ENCODE measurements at places on chromosomes 13 and 19.
A peak's percentile ranks its signal among the peaks of the same experiment; 100 is the strongest.

DNA sequence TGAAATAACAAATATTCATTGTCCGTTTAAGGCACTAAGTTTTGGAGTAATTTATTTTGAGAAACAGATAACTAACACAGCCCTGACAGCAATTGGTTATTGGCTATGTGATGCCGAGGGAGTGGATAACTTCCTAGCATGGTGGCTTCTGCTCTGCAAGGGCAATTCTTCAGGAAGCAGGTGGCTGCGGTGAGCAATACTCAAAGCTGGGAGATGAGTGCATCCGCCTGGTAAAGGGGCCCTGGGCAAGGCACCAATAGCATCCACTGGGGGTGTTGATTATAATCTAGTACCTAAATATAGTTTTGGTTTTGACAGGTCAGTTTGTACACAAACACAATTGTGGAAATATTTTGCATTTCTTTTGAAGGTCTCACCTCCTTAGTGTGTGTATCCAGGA is 41.0 kb downstream of the CCDC70 start:
- DNase-seq: no peak

DNA sequence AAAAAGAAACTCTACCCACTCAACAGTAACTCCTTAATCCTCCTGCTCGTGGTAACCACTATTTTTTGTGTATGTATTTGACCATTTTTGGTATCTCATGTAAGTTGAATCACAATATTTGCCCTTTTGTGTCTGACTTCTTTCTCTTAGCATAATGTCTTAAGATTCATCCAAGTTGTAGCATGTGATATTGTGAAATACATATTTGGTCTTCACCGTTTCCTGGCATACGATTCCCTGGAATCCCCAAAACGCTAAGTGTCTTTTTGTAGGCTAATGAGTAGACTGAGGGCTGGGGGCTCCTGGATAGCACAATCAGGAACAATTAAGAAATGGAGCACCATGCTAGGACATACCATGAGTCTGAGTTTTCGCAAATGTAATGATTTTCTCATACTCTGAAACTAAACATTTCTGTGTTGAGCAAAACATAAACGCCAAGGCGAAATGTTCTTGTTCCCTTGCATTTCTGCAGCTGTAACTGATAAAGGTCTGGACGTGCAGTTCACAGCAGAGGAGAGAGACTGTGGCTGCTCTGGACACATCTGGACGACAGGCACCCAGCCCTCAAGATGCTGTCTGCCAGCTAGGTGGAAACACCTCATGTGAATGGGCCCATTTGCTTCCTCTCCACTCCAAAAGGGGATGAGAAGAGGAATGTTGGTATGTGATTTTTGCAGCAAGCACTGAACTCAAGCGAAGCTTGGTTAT is 38.4 kb downstream of the BRD4 start:
- no peak for DNase-seq

DNA sequence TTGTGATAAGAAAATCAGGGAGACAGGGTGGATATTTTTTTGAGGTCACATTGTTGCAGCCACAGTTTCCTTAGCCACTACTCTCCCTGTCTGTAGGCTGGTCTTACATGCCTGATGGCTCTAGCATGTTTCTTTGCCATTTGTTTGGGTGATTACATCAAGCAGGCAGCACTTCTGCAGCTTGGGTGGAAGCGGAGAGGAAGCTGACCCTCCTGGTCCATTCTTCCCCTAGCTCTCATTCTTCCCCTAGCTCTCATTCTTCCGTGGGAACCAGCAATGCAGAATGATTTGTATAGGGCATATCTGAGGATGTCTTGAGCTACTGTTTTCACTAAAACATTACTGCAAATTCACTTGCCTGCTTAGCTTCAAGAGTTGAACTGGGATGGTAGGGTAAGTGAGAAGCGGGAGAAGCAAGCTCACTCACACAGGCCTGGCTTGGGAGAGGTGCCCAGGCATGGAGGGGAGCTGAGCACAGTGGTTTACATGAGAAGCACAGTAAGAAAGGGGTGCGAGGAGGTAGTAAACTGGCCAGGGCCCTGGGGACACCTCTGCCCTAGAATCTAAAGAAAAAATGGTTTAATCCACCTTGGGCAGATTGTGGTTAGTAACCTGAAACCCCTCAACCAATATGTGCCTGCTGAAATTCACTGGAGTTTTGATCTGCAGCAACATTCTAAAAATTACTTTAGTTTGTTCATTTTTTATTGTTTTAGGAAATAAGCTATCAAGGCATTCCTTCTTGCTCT is 538.9 kb downstream of the RFC3 start:
- DNase-seq: no peak

DNA sequence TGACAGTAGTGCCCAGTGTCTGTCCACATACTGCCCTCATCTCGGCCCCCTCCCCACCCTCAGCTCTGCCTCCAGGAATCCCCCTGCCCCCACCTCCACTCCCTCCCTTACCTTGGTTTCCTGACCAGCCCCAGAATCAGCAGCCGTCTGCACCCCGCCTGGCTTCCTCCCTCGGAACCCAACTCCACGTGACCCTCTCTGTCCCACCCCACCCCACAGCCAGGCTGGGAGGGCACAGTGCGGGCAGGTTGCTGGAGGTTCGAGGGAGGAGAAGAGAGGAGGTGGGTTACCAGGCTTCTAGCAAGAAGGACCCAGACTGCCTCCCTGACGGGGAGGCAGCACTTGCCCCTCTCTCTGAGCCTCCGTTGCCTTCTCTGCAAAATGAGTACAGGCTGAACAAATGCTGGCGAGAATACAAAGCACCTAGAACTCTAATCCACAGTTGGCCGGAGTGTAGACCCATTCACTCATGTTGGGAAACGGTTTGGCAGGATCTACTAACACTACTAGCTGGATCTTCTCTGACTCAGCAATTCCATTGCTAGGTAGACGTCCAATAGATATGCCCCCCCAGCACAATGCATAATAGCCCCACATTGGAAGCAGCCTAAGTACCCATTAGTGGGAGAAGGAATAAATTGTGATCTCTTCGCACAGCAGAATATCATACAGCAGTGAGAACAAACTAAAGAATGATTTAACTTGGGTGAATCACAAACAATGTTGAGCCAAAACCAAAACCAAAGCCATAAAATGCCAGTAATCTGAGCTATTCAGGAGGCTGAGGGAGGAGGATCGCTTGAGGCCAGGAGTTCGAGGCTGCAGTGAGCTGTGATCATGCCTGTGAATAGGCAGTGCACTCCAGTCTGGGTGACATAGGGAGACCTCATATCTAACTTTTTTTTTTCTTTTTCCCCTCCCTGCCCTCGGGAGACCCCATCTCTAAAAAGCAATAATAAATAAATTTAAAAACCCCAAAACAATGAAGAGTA is at the start of gene RASAL3:
TSS of gene RASAL3 (minus strand) at position 151 of the 992 bp plus-strand sequence. CDS start 186 bp downstream, outside the sequence.
- DNase-seq: no peak

DNA sequence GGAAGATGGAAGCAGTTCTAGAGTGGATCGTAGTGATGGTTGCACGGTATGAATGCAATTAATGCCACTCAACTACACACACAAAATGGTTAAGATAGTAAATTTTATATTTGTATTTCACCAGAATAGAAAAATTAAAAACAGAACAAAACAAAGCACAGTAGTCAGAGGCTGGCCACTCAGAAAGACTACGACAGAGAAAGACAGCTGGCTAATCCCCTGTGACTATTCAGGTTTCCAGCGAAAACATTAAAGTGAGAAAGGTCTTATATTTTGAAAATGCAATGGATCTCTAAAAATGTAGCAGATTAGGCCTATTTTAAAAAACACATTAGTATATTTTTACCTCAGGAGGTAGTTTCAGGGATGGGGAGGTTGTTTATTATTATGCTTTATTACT is 131.3 kb upstream of the POSTN start:
- no peak for DNase-seq

DNA sequence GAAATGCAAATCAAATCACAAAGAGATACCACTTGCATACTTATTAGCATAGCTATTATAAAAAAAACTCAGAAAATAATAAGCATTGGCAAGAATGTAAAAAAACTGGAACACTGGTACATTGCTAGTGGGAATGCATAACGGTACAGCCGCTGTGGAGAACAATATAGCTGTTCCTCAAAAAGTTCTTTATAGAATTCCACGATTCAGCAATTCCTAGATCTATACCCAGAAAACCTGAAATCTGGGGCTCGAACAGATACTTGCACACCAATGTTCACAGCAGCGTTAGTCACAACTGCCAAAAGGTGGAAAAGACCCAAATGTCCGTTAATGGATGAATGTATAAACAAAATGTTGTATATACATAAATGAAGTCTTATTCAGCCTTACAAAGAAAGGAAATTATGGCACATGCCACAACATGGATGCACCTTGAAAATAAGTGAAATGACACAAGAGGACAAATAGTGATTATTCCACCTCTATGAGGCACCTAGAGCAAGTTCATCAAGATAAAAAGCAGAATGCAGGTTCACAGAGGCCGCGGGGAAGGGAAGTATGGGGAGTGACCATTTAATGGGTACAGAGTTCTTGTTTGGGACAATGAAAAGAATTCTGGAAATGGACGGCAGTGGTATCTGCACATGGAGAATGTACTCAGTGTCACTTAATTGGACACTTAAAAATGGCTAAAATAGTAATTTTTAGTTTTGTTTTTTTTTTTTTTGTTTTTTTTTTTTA is 107.2 kb downstream of the USP12 start:
- DNase-seq: no peak

DNA sequence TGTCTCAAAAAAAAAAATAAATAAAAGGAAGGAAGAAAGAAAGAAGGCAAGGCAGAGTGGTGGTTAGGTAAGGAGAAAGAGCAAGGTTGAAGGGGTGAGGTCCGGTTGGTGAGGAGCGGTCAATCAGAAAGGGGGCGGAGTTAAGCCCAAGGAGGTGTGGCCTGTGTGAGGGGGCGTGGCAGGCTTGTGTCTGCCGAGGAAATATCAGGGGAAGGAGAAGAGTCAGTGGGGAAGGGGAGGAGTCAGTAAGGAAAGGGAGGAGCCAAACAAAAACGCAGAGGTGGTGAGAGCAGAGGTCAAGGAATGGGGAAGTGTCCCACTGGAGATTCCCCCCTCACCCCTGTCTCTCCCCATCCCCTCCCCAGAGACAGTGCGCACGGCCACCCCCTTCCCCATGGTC is 5.9 kb downstream of the CACNG7 start:
- peak; percentile 85 for DNase-seq

- no peak for DNase-seq
These were observed 32.2 kb upstream of the USP12 start for GRCh38 chr13:27203854-27204253.

DNA sequence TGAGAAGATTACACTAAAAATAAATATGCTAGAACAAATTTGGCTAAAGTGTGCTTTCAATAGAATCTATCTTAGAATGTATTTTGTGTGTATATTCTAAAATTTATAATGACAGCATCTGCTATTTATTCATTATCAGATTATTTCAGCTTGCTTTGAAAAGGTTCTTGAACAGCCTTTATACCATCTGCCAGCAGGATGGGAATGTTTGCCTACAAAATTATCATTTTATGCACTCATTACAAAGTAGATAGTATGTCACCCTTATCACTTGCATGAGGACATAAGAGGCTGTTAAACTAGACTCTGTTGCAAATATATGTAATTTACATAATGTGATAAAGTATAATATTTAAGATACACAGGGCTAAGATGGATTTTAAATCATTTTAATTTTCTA is 1286.9 kb upstream of the PCDH20 start:
- DNase-seq: no peak

GRCh38 chr13:41995946-41996345 is 35.0 kb upstream of the VWA8 start:
- no peak for DNase-seq

DNA sequence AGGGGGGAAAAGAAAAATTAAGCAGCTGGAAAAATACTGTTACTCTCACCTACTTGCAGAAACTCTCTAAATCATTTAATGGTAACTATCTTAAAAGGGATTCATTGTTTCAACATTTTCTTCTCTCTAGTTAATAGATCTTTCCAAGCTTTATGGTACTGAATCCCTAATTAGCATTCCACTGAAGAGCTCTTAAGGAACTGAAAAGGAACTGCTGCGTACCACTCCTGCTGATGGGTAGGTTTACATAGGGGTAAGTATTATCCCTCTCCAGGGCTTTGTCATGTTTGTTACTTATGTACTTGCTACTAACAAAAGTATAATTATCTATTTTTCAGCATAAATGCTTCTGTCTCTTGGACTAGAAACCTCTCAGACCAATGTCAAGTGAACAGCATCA is 12.5 kb downstream of the TEX30 start:
- DNase-seq: no peak

DNA sequence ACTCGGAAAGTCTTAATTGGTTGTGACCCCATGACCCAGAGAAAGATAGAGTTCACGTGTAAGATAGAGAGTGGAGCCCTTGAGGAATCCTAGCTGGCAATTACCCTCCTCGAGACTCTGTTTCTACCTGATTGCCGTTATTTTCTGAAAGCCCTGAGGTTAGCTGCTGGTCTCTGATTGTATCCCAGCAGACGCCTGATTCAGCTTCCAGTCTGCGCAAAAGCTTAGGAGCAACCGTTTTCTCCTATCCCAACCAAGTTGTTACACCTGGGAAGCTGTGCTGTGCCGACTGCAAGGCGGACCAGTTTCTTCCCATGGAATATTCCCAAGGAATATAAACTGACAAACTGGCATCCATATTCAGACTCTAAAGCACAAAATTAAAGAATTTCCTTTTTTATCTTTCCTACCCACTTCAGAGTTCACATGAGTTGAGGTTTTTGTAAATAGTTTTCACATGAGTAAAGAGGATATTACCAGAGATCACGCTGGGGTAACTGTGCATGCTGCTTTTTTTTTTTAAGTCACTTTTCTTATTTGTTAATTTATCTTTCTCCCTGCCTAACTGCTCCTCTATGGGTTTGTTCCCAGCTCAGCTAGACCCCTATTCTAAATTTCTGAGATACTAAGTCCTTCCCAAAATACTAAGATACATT is 1.5 kb upstream of the TRPC4 start:
- peak; percentile 34 for DNase-seq

- no peak for DNase-seq
These were observed 33.6 kb upstream of the EPHX3 start for GRCh38 chr19:15265850-15266248.

GRCh38 chr19:4694211-4694987 is 24.3 kb upstream of the MYDGF start:
- no peak for DNase-seq

GRCh38 chr19:18742838-18743783 is 48.0 kb downstream of the COMP start:
- DNase-seq: peak; percentile 75

- no peak for DNase-seq
These were observed 3.5 kb downstream of the ZSCAN5B start for GRCh38 chr19:56193981-56194640.

- DNase-seq: peak; percentile 31
These were observed 274.5 kb downstream of the LMO7 start for GRCh38 chr13:75910591-75910990.

GRCh38 chr19:35299523-35300338 is 7.8 kb downstream of the MAG start:
- no peak for DNase-seq
